Gastroesophageal sphincter (tissue), 4 donors: ENCODE measurements at places on chromosomes 13 and 19.

- no peak overlapping the region for H3K27ac ChIP-seq
- no peak for ATAC-seq
- H3K36me3 ChIP-seq = no peaks in the 10 kb centered on the region
- no peaks in the 10 kb centered on the region for H3K27me3 ChIP-seq
- H3K4me1 ChIP-seq = no peaks in the 10 kb centered on the region
These were observed 556.1 kb upstream of the SLITRK6 start for GRCh38 chr13:86355301-86355700.

DNA sequence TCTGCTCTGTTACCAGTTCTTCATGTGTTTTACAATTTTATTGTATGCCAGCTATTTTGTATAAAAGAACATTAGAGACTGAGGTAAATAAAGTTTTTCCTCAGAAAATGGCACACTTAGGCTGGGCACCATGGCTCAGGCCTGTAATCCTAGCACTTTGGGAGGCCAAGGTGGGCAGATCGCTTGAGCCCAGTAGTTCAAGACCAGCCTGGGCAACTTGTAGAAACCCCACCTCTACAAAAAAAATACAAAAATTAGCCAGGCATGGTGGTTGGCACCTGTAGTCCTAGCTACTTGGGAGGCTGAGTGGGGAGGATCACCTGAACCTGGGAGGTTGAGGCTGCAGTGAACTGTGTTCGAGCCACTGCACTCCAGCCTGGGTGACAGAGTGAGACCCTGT lies 32.0 kb downstream of the CCDC8 start:
- H3K36me3 ChIP-seq = no peaks in the 10 kb centered on the region
- no peak overlapping the region for H3K27ac ChIP-seq
- H3K27me3 ChIP-seq = no peaks in the 10 kb centered on the region
- no peak overlapping the region for H3K4me3 ChIP-seq

GRCh38 chr19:43519436-43520088 lies 7.4 kb downstream of the ETHE1 start:
- ATAC-seq = peak; percentile 66
- no peak overlapping the region for H3K4me3 ChIP-seq
- H3K4me1 ChIP-seq = no peaks in the 10 kb centered on the region
- H3K36me3 ChIP-seq = peaks cover 6% of the 10 kb centered on the region

DNA sequence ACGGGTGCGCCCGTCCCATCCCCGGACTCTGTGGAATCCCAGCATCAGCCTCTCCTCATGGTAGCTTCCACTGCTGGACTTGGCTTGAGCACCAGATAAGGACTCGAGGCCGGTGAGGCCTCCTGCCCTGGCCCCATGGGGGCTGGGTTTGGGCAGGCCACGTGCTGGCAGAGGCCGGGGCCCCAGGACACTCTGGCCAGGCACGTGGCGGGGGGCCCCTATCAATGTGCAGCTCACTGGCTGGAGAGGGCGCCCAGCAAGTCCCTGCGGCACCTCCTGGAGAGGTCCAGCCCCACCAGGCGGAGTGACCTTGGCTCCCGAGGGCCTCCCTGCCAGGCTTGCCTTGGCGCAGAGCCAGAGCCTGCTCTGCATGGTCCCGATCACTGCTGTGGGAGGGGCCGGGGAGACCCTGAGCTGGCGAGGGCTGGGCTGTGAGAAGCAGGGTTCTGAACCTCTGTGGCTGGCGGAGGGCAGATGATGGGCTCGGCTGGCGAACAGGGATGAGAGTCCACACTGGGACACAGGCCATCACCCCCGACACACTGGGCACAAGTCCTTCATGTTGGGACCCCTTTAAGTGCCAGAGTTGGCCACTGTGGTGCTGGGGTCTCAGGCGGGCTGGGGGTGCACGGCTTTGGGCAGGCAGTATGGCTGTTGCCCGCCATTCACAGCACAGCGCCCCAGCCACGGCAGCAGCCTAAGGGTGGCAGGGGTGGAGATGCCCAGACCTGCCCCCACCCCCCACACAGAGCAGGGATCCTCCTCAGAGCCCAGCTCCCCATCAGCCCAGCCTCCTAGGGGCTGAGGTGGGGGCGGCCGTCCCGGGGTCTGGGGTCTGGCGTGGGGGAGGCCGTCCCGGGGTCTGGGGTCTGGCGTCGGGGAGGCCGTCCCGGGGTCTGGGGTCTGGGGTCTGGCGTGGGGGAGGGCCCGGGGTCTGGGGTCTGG lies 19.1 kb downstream of the CEBPG start:
- ATAC-seq = no peak
- peaks cover 78% of the 10 kb centered on the region for H3K4me1 ChIP-seq
- H3K27me3 ChIP-seq = no peaks in the 10 kb centered on the region
- H3K27ac ChIP-seq = no peak overlapping the region
- H3K4me3 ChIP-seq = no peak overlapping the region

DNA sequence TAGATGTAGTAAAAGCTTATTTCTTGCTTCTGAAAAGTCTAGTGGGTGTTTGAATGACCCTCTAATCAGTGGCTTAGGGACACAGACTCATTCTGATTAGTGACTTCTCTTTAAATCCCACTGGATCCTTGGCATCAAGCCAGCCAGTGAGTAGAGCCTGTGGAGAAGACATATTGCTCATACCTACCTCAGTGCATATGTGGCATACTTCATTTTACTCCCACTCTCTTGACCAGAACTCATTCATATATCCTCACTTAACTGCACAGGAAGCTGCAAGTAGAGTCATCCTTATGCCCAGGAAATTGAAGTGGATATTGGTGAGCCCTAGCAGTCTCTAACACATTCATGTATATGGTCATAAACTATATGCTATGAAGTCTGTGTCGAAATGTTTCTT lies 148.3 kb downstream of the PDS5B start:
- H3K27me3 ChIP-seq = no peaks in the 10 kb centered on the region
- no peaks in the 10 kb centered on the region for H3K4me1 ChIP-seq
- no peak for ATAC-seq
- no peaks in the 10 kb centered on the region for H3K36me3 ChIP-seq
- no peak overlapping the region for H3K4me3 ChIP-seq

DNA sequence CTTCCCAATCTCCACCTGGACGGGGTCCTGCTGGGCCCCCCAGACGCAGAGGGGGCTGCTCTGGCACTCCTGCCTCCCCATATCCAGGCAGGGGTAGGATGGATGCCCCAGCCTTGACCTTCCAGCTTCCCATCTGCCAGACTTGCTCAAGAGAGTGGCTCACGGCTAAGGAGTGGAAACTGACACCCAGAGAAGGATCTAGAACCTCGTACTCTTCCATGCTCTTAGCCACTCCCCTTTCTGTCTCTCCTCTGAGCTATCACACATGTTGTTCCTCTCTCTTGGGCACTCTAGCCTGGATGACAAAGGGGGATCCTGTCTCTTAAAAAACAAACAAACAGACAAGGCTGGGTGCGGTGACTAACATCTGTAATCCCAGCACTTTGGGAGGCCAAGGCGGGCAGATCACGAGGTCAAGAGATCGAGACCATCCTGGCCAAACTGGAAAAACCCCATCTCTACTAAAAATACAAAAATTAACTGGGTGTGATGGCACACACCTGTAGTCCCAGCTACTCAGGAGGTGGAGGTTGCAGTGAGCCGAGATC lies 12.2 kb upstream of the FUT5 start:
- H3K36me3 ChIP-seq = no peaks in the 10 kb centered on the region
- no peak overlapping the region for H3K27ac ChIP-seq
- no peak overlapping the region for H3K4me3 ChIP-seq
- no peaks in the 10 kb centered on the region for H3K4me1 ChIP-seq
- H3K27me3 ChIP-seq = no peaks in the 10 kb centered on the region
- no peak for ATAC-seq

DNA sequence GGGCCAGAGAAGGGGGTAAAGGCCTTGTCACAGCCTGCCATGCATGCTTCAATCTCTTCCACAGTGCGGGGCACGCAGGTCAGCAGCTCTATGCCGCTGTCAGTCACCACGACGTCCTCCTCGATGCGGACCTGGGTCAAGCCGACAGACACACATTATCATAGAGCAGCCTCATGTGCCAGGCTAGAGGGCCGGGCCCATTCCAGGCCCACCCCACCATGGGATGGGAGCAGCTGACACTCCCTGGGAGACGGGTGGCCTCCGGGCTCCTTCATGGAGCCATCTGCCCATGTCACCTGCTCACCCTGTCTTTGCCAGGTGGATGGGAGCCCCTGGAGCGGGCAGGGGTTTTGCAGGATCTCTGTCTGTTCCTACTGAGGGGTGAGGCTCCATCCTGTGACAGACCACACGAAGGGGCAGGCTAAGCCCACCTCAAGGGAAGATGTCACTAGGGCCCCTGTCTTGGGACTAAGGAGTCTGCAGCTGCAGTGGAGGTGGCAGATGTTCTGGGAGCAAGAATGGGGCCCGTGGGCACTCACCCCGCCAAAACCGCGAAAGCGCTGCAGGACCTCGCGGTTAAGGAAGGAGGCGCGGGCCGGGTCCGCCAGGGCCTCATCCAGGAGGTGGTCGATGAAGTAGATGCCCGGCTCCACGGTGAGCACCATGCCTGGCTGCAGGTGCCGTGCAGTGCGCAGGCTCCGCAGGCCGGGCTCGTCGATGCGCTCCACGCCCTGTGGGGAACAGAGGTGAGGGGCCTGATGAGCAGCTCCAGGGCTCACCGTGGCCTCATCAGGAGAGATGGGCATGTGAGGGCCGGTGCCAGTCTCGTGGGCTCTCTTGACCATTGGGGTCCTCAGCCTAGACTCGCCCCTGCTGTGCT lies 14.1 kb downstream of the CEBPG start:
- peak overlapping the region; percentile 74 for H3K27ac ChIP-seq
- ATAC-seq = no peak
- H3K4me3 ChIP-seq = no peak overlapping the region
- no peaks in the 10 kb centered on the region for H3K36me3 ChIP-seq
- H3K4me1 ChIP-seq = peaks cover 56% of the 10 kb centered on the region
- no peaks in the 10 kb centered on the region for H3K27me3 ChIP-seq

GRCh38 chr13:33197541-33197971 lies 88.0 kb downstream of the STARD13 start:
- no peaks in the 10 kb centered on the region for H3K36me3 ChIP-seq

GRCh38 chr19:28847468-28847867 lies 365.5 kb downstream of the UQCRFS1 start:
- no peak overlapping the region for H3K27ac ChIP-seq
- peaks cover 22% of the 10 kb centered on the region for H3K27me3 ChIP-seq
- ATAC-seq = no peak
- no peak overlapping the region for H3K4me3 ChIP-seq
- H3K36me3 ChIP-seq = no peaks in the 10 kb centered on the region
- H3K4me1 ChIP-seq = no peaks in the 10 kb centered on the region

- H3K27me3 ChIP-seq = peaks cover 58% of the 10 kb centered on the region
- no peaks in the 10 kb centered on the region for H3K4me1 ChIP-seq
- no peak overlapping the region for H3K4me3 ChIP-seq
- no peak overlapping the region for H3K27ac ChIP-seq
These were observed 12.0 kb upstream of the LAIR1 start for GRCh38 chr19:54376610-54377285.

GRCh38 chr19:41861116-41861768 lies 1.2 kb downstream of the RPS19 start:
- peak overlapping the region; percentile 86 for H3K4me3 ChIP-seq
- peak overlapping the region; percentile 96 for H3K27ac ChIP-seq

DNA sequence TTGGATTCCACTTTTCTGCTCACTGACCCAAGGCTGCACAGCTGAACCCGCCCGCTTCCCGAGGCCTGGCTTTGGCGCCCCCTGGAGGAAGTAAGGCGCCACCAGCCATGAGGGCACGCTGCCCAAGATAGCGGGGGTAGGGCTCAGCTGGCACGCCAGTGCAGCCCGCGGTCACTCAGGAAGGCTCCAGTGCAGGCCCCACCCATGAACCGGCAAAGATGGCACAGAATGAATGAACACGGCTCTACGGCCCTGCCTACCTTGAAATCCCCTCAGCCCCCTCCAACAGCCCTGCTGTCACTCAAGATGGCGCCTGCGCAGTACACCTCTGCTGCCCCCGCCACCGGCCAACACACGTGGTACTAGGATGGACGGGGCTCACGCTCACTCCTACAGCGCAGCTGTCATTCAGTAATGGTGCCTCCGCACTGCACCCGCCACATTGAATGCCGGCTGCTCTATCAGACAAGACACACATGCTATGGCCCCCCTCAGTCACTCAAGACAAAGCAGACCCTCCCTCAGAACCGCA lies 3.0 kb downstream of the PEG3 start:
- H3K27me3 ChIP-seq = no peaks in the 10 kb centered on the region
- H3K4me3 ChIP-seq = peak overlapping the region; percentile 25
- H3K36me3 ChIP-seq = no peaks in the 10 kb centered on the region
- no peaks in the 10 kb centered on the region for H3K4me1 ChIP-seq
- ATAC-seq = peak; percentile 21
- peak overlapping the region; percentile 93 for H3K27ac ChIP-seq

DNA sequence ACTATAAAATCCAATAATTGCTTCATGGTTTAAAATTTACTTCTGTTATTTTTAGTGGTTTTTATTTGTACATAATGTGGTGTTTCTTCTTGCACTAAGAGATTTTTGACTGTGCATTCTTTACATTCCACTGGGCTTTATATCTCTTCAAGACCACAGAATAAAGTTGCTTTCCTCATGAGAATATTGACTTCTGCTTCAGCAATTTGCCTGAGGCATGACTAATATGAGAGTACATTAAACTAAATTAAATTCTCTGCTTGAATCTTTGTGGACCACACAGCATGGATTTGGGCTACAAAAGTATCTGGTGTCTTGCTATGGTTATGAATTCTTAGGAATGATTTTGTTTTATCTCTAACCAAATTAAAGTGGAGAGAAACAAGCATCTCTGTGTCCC lies 1463.4 kb upstream of the PCDH20 start:
- H3K4me3 ChIP-seq = no peak overlapping the region
- no peak overlapping the region for H3K27ac ChIP-seq
- no peaks in the 10 kb centered on the region for H3K27me3 ChIP-seq
- no peak for ATAC-seq
- no peaks in the 10 kb centered on the region for H3K36me3 ChIP-seq

DNA sequence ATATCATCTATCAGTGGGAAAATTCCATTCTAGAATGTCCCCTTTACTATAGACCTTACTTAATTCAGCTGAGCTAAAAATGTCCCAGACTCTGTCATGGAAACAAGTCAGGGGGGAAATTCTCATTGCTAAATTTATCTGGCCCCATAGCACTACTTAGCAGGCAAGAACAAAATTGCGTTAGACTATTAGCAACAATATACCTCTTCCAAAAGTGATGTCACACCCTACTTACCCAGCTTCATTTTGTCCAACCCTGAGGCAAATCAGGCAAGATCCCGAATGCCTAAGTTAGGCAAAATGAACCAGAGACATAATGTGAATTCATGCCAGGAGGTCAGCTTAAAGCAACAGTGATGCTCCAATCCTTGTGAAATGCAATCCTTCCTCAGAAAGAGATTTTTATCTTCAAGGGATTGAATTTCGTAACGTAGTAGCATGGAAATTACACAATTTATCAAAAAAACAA lies 93.7 kb downstream of the FRY start:
- H3K27ac ChIP-seq = no peak overlapping the region
- H3K27me3 ChIP-seq = no peaks in the 10 kb centered on the region
- no peaks in the 10 kb centered on the region for H3K4me1 ChIP-seq
- no peak overlapping the region for H3K4me3 ChIP-seq

- no peaks in the 10 kb centered on the region for H3K36me3 ChIP-seq
- H3K27me3 ChIP-seq = no peaks in the 10 kb centered on the region
- no peak for ATAC-seq
- no peaks in the 10 kb centered on the region for H3K4me1 ChIP-seq
- no peak overlapping the region for H3K4me3 ChIP-seq
These were observed 1423.8 kb upstream of the MIR17HG start for GRCh38 chr13:89923736-89924135.
